ENCODE measurements at places on chromosomes 1 and 21. TPM values are rescaled to one million over a fixed set of nuclear protein-coding genes. Genes with fewer than 3 reads are reported as not detected.

OR2T10 gene
- not detected for total RNA-seq

CFHR5 gene
- total RNA-seq: not detected

YARS1 gene
- total RNA-seq: 205 TPM

RYR2 gene
- not detected for total RNA-seq

LCE1E gene
- not detected for total RNA-seq

Measured in activated T-helper 1 cell treated with anti-CD3 and anti-CD28 coated beads, Interleukin-12 subunit alpha, Interleukin-12 subunit beta, Interleukin-2, Interleukin-4 antibody, amounts not matched to agents 30 ng/mL and 10 ng/mL and 1 ng/mL, durations not matched to agents 14 hours and 24 hours and 36 hours (primary cell).